ENCODE measurements at places on chromosomes 11 and 22.

DNA sequence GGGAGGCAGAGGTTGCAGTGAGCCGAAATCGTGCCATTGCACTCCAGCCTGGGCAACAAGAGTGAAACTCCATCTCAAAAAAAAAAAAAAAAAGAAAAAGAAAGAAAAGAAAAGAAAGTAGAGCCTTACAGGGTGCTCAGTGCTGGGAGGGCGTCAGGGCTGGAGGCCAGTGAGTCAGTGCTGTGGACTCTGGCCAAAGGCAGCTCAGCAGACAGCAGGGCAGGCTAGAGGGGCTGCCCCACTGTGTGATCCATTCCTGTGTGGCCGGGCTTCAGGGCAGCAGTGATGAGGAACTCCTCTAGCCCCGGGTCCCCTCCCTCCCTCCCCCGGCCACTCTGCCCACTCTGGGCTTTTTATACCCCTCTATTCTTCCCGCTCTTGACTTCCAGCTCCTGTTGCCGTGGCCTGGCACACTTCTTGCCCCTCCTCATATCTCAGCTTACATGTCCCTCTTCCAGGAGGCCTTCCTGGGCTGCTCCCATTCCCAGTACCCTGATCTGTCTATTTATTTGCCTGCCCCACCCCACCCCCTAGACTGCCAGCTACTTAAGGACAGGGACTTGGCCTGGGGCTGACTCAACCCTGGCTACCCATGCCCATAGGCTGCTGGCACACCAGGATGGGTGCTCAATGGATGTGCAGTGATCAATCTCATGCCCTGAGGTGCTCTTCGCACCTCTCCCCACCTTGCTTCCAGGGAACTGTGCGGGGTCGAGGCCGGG, 10.1 kb downstream of the SYT12 start:
- no peak for DNase-seq

DNA sequence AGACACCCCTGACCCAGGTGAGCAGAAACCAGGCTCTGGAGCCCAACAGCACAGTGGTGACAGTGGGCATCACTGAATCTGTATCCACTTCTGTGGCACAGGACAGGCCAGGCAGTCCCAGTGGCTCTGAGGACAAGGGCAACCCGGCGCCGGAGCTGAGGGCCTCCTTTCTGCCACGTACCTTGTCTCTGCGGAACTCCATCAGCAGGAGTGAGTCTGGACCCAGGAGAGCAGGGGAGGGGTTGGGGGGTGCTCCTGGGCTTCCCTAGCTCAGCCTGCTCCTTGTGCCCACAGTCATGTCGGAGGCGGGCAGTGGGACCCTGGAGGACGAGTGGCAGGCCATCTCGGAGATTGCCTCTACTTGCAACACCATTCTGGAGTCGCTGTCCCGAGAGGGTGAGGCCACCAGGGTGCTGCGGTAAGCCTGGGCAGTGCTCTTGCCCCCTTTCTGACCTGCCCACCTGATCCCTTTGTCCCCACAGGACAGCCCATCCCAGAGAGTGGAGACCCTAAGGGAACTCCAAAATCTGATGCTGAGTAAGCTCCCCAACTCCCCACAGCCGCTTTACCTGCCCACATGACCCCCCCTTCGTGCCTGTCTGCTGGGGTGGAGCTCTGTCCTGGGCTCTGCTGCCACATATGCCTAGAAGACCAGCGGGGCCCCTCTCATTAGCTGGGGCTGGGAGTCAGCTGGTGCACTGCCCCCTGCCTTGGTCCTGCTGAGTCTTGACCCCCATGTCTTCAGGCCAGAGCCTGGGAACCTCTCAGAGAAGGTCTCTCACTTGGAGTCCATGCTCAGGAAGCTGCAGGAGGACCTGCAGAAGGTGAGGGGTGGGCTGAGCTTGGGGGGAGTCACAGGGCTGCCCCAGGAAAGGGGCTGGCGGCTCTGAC, 12.0 kb downstream of the SIPA1 start:
- no peak for DNase-seq

- no peak for DNase-seq
Observed at GRCh38 chr11:20160425-20161229, at the start of gene DBX1. Gene DBX1 (minus strand): TSS chr11:20160475. CDS start chr11:20160324, 151 bp downstream.

- DNase-seq: no peak
Observed at GRCh38 chr22:38802671-38803121, 8.8 kb upstream of the DNAL4 start.

DNA sequence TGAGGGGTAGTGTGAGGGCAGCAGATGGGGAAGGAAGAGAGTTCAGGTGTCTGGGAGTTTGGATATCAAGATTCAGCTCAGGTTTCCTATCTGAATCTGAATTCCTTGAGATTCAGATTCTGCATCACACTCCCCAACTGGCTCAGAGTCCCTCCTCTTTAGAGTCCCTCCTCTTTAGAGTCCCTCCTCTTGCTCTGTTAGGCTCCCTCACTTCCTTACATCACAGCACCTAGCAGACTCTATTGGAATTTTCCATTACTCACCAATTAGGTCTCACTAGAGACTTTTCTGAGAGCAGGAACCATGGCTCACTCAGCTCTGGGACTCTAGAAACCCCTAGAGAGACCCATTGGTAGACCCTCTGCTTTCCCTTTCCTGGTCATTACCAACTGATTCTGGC, 303.4 kb upstream of the SYN3 start:
- no peak for DNase-seq

- DNase-seq: no peak
Observed at GRCh38 chr22:17980638-17981051, 43.7 kb downstream of the MICAL3 start.

DNA sequence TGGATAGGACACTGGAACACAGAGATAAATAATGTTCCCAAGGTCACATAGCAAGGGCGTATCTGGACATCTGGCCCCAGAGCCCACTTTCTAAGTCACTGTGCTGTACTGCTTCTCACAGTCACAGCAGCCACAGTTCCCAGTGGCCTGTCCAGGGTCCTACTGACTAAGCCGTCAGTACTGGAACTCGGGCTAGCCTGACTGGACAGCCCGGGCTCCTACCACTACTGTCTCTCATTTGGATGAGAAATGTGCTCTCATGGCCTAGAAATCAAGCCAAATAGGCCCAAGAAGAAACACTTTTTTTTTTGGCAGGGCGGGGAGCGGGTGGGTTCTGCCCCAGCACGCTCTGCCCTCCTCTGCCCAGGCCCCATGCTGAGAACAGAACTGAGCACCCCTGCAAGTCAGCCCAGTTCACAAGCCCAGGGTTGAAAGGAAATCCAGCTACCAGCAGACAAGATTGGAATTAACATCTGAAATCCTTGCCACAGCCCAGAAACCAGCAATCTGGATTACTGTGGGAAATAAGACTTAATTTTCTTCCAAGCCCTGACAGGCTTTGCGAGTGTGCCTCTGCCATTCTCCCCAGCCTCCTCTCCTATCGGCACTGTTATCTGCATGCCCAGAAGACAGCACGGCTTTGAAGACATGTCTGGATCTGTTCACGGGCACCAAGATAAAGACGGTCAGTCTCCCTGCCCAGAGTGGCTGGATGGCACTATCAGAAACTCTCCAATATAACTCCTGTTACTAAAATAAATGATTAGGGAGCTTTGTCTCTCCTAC, 182.9 kb upstream of the NCAM1 start:
- DNase-seq: no peak

DNA sequence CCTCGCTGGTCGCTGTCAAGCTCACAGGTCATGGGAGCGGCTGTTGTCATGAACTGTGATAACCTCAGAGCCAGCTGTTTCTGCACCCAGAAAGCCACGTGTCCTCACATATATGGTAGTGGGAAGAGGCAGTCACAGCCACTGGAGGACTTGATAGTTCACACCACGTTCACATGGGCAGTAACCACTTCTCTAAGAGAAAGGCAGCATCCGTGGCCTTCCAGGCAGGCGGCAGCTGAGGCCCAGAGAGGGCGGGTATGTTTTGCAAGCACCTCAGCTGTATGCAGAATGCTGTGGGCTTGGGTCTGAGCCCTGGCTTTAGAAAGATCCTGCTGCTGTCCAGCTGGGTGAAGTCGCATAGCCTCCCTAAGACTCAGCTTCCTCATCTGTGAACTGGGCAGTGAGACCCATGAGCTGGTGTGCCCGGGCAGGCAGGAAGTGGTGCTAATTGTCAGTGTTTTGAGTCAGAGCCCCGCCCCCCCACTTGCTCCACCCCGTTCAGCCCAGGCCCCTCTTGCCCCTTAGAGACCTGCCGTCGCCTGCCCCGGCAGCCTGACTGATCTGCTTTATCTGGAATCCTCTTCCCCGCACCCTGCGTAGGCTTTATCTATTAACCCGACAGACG, 13.3 kb downstream of the TTC38 start:
- DNase-seq: peak; percentile 21

DNA sequence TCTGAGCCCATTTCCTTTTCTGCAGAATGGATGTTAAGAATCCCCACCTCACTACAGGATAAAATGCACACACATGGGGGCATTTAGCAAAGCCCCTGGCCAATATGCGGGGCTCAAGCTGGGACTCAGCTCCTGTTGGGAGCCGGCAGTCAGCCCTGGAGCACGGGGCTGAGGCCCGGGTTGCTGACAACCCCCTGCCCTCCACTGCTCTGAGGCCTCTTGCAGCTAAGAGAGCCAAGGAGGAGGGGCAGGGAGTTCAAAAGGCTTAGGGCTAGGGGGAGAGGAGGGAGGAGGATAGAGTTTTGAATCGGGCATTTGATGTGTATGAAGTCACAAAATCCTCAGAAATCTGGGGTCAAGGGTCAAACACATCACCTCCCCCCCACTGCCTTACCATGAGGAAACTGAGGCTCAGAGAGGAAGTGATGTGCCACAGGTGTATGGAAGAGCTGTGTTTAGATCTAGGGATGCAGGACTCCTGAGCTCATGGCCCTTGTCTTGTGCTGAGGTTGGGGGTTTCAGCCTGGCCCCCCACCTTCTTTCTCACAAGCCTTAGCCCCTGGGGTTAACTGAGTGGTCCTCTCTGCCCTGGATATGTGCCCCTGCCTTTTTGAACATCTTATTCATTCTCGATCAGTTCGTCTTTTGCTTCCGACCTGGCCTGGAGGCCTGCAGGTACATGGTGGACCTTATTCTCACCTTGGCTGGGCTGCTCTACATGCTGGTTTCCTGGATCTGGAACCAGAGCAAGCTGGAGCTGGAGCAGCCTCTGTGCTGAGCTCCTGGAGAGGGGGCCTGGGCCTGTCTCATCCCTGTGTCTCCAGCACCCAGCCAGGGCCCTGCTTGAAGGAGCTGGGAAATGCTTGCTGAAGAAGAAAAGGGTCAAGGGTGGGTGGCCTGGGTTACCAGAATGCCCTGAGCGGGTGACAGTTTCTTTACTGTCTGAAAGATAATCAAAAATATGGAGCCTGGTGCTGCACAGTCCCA, 80.3 kb downstream of the LRRC32 start:
- no peak for DNase-seq

GRCh38 chr11:133934599-133935550, 21.9 kb downstream of the IGSF9B start:
- peak; percentile 87 for DNase-seq

DNA sequence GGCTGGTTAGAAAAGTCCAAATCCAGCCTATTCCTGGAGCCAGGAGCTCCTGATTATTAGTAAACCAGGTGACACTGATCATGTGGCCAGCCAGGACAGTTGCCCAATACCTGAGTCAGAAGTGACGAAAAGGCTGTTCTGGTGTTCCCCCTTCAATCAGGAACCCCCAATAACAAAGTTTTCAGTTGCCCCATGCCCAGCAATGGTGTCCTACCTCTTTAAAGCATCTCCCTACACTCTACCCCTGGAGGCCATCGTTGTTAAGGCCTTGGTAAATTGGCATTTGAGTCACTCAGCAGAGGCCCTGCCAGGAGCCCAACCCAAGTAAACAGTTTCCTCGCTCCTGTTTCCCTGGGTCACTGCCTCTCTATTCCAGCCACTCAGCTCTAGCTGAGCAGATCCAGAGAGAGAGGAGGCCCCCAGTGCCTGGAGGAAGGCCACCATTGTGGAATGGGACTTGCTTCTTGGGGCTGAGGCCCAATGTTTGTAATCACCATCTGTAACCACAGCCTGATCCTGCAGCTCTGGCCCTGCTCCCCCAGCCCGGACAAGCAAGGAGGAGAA, 25.0 kb downstream of the ARHGAP1 start:
- DNase-seq: peak; percentile 56

GRCh38 chr11:111663820-111664219, 61.6 kb downstream of the SIK2 start:
- DNase-seq: no peak

DNA sequence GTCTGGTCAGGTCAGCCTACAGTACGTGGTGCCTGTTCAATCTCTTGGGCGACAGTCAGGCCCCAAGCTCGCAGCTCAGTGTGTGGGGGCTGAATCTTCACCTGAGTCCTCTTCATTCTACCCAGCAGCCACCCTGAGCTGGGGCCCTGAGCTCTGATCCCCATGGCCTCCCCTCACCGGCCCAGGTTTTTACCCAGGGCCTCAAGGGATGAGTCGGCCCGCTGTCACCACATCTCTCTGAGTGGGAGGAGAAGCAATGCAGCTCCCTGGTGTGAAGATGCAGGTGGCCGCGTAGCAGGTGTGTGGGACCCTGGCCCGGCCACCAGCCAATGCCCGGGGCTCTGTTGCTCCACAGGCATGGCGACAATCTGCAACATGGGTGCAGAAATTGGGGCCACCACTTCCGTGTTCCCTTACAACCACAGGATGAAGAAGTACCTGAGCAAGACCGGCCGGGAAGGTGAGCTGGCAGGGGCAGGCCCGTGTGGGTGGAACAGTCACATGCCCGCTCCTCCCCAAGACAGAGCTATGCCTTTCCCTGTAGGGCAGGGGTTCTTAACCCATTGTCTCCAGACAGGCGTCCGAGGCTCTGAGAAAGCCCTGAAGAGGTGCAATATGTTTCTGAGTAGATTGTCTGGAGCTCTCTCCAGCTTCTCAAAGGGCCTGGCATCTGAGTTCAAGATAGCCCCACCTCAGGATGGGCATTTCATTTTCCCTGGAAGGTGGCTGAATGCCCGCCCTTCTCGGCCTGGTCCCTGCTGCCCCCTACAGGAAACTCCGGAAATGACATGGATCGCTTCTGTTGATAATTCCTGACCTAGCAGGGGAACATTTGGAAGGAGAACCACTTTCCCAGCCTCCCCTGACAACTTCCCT, 26.9 kb downstream of the POLR3H start:
- DNase-seq: peak; percentile 91

GRCh38 chr11:133981156-133981555, 24.4 kb upstream of the IGSF9B start:
- DNase-seq: no peak

- DNase-seq: no peak
Observed at GRCh38 chr11:107778839-107779517, 67.1 kb upstream of the SLN start.

DNA sequence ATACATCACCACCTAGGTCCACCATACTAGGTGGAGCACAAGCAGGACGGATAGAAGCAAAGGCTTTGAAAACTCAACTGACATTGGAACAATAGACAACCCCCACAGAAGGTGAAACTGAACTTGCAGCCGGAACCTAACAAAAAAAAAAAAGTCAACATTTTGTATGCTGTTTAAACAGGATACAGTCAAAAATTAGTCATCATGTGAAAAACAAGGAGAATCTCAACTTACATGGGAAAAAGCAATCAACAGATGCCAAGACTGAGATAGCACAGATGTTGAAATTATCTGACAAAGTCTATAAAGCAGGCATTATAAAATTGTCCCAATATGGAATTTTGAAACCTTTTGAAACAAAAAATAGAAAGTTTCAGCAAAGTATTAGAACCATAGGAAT, 123.8 kb downstream of the RAB38 start:
- DNase-seq: no peak

Data from nucleus accumbens (tissue), 56 donors.